ENCODE measurements at places on chromosomes 5 and 9.

DNA sequence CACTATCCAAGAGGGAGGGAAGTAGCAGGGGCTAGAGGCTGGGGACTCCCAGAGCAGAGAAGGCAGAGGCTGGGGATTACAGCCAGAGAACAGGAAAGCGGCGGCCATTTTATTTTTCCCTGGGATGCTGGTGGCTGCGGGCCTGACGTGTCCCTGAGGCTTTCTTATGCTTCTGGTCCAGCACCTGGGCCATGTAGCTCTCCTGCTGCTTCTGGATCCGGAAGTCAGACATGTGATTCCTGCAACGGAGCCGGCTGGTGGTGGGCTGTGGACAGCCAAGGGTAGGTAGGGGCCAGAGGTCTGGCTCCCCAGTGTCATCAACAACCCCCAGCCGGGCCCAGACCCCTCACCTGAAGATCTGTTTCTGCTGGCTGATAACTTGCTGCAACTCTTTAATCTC lies 1.8 kb upstream of the PROB1 start:
- DNase-seq = no peak

- peak; percentile 22 for DNase-seq
Observed at GRCh38 chr9:129752900-129753729, at the start of gene PTGES. TSS of gene PTGES (minus strand) at chr9:129753042. CDS start at chr9:129753012, 30 bp downstream.

GRCh38 chr5:171840066-171840465 lies 54.4 kb downstream of the SMIM23 start:
- DNase-seq = no peak

GRCh38 chr5:16179936-16180788 lies 571 bp upstream of the MARCHF11 start:
- no peak for DNase-seq

- peak; percentile 6 for DNase-seq
Observed at GRCh38 chr5:168578538-168579487, at the start of gene PANK3. TSS of gene PANK3 (minus strand) at chr5:168579368. CDS start at chr5:168579283, 85 bp downstream.

Data from stimulated activated CD8-positive, alpha-beta memory T cell treated with anti-CD3 and anti-CD28 coated beads, Interleukin-4, amount 100 ng/mL, for 1 hour (primary cell).